ENCODE measurements at places on chromosomes 7 and 10.

GRCh38 chr10:129711291-129711690, 244.2 kb downstream of the MGMT start:
- DNase-seq, result no peak

- no peak for DNase-seq
These were observed 664.7 kb downstream of the INHBA start for GRCh38 chr7:41038211-41038610.

DNA sequence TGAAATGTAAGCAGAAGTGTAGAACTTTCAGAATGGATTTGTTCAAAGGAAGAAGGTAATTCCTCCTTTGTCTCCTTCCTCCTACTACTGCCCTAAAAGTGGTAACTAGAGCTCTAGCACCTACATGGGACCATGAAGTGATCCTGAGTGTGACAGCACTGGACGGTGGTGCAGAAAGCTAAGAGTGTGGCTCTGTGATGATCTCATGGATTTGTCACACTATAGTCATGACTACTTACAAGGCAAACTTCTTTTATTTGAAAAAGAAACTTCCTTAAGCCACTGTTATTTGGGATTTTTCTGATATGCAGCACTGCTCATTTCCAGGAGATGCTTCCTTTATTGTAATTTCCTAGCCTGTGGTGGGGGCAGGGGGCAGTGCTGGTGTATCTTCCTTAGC, 5.8 kb upstream of the FHIP2A start:
- no peak for DNase-seq

DNA sequence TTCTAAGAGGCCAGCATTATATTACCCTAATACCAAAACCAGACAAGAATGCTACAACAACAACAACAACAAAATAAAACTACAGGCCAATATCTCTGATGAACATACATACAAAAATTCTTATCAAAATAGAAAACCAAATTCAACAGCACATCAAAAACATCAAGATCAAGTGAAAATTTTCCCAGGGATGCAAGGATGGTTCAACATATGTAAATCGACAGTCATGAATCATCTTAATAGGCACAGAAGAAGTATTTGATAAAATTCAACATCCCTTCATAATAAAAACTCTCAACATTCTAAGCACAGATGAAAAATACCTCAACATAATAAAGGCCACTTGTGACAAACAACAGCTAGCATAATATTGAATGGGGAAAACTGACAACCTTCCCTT, 75.3 kb downstream of the JMJD1C start:
- no peak for DNase-seq

DNA sequence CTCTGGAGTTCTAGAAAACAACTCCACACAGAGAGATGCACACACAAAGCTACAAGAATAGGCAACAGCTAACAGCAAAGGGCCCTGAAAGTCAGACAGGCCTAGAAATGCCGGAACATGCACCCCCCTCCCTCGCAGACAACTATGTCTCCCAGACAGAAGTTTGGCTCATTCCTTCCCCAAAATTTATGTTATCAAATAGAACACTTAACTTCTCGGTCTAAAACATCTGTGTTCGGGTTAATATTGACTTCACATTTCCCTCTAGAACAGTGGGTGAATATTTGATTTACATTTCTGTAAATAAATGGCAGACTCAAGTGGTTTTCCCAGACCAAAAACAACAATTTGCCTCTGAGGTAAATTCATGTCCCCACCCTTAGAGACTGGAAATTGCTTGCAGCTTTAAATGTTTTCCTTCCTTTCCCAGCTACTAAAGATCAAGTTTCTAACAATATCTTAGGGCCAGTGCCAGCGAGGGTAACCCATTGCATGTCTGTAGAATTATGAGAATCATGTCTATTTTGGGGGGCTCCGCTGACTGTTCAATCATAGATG, 92.5 kb upstream of the INHBA start:
- no peak for DNase-seq

- DNase-seq, result no peak
These were observed 333.3 kb downstream of the PRPF18 start for GRCh38 chr10:13920031-13920430.
